ENCODE measurements at places on chromosomes 2 and 18.

DNA sequence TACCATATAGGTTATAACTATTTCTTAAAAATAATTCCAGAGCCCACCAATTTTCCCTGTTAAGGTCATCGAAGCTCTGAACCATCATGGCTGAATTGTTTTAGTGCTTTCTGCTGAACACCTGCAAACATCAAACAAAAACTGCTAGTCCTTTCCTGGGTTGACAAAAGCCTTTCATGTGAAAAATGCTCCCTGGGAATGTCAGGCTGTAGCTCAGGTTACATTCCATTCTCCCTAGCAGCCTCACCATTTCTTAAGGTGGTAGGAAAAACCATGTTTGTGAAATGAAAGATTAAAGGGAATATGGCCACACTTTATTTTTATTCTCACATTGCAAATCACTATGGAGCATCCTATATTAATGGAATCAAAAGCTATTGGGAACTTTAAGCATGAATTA is 5.7 kb downstream of the TCF4 start:
- no peak for DNase-seq

DNA sequence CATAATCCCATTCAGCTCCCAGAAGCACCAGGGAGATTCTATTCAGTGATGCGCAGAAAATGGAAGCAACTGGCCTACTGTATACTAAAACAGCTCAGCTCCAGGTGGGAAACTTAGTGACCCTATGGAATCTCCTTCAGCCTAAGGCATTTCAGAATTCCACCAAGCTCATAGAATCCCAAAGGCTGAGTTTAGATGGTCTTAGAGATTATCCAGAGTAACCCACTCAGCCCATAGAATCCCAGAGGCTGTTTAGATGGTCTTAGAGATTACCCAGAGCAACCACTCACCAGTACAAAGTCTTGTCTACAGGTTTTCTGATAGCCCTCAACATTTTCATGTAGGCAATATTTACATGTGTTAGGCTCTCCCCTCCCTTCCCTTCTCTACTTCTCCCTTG is 232.0 kb upstream of the SLC14A2 start:
- no peak for DNase-seq

- no peak for DNase-seq
These were observed 126.0 kb downstream of the MBP start for GRCh38 chr18:77006305-77007175.

- DNase-seq, result no peak
These were observed 2.2 kb upstream of the MAPRE2 start for GRCh38 chr18:35038881-35039491.

- no peak for DNase-seq
These were observed 4.8 kb upstream of the ZNF532 start for GRCh38 chr18:58859907-58860306.

DNA sequence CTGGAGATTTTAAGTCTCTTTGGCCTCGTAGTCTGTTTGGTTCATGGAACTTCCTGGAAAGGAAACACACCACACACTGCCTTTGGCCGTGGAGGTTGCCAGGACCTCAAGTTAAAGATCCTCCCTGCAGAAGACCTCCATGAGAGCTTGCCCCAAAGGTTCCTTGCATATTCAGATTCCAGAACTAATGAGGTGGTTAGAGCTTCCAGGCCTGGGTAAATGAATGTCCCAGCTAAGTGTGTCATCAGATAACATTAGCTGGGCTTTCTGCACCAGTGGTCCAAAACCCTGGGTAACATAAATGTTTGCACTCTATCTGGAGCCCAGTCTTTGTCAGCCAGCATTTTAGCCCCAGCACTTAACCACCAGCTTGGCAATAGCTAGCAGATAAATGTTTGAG is 122.1 kb upstream of the EML6 start:
- no peak for DNase-seq

- no peak for DNase-seq
These were observed 275.1 kb downstream of the AGPS start for GRCh38 chr2:177667626-177668025.

- no peak for DNase-seq
These were observed 8.7 kb upstream of the TXNDC2 start for GRCh38 chr18:9876867-9877654.

DNA sequence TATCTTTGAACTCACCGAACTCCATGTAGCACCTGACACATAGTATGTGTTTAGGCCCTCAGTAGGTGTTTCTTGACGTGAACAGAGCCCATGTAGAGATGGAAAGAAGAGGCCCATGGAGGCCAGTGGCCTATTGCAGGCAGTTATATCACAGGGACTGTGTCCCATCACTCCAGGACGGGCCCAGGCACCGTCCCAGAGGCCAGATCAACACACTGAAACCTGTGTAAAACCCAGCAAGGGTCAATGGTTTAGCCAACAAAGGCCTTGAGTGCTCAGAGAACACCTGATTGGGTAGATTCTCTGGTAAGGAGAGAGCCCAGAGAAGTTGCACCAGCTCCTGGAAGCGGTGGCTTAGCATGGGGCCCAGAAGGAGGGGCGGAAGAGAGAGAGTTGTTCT is 82.8 kb downstream of the INHBB start:
- no peak for DNase-seq

- DNase-seq, result no peak
These were observed 72.1 kb downstream of the CAMKMT start for GRCh38 chr2:44433895-44434294.

GRCh38 chr2:175880-176820 is 87.7 kb downstream of the SH3YL1 start:
- no peak for DNase-seq

DNA sequence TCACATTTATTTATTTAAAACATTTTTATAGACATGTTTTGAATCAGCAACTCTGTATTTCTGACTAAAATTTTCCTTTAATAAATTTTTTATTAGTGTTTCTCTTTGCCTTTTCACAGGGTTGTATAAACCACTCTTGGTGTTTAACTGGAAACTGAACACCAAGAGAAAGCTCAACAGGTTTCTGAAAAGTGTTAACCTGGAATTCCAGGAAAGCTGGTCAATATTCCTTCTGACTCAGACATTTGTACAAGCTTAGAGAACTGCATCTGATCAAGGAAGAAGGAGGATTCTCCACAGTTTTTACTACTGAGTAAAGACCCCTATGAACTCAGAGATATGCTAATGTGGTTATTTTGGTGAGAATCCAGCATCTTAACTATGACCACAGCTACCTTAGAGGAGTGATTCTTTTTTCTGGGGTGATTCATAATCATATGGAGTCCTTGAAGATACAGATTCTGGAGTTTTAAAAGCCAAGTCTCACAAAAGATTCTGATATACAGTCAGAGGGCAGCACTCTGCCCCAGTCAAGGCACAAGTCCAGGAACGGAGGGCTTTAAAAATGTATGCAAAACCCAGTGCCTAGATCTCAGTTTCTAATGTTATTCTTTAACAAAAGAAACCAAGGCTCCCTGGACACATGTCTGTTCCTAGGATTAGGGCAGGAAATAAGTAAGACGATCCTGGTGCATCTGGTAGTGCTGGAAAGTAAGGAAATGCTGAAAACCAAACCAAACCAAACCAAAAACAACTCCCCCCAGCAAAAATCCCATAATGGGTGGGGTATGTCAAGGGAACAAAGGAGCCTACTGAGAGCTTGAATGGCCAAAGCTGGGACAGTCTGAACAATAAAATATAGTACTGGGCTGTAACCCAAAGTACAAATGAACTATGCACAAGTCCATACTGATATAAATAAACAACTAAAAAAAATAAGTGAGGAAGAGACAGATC is 85.1 kb upstream of the FZD5 start:
- DNase-seq, result no peak

DNA sequence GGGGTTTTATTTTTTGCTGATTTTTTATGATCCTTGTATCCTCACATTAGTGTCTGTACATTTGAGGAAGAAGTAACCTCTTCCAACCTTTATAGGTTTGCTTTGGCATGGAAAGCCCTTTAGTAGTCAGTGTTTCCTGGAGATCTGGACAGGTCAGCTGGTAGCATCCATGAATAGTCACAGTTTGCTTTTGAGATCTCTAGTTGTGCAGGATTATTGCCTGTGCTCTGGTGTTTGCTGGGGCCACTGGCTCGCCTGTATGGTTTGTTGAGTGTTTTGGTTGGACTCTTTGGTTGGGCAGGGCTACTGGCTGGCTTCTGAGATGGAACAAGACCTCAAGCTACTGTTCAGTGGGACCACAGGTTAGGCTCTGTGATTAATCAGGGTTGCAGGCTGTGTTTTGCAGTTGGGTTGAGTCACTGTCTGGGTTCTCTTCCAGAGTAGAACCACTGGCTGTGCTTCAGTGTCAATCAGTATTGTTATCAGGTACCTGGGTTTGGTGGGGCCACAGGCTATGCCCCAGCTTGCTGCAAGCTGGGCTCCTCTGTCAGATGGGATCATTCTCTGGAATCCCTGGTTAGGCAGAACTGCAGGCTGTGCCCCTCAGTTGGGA is 20.0 kb downstream of the SP140L start:
- no peak for DNase-seq

DNA sequence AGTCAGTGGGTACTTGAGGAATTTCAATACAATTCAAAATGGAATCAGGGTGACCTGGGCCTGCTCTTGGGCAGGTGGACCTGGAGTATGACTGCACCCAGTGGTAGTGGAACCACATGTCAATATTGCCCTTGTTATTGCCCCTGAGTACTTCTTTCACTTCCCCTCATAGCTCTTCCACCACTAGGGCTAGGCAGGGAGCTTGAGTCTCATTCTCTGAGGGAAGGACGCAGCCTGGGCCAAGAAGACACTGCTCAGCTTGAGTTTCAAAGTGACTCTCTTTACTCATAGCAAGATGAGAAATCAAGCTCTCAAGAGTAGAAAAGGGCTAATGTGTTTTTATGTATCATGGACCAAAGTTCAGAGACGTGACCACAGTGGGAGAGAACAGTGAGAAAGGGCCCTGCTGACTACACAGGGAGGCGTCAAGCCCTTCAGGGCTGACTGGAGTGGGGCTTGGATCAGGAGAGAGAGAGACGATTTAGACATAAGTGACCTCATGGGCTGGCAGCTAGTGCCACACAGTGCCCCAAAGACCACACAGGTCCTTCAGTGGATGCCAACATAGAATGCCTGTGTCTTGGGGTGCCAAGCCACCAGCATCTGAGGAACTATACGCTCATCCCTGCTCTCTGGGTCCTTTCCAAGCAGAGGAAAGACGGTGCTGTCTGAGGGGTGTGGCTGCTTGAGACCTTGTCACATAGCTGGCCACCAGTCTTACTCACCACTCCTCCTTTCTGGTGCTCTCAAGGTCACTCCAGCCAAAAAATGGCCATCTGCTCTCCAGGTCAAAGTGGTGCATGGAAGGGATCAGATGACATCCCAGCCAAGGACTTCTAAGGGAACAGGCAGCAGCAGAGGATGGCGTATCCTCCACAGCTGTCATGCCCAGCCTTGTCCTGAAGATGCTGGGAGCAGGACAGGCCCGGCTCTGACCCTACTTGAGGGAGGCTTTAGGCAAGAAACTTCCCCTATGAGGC is 13.0 kb downstream of the PTMA start:
- no peak for DNase-seq

GRCh38 chr18:24928301-24928878 is 423.6 kb downstream of the ZNF521 start:
- no peak for DNase-seq

DNA sequence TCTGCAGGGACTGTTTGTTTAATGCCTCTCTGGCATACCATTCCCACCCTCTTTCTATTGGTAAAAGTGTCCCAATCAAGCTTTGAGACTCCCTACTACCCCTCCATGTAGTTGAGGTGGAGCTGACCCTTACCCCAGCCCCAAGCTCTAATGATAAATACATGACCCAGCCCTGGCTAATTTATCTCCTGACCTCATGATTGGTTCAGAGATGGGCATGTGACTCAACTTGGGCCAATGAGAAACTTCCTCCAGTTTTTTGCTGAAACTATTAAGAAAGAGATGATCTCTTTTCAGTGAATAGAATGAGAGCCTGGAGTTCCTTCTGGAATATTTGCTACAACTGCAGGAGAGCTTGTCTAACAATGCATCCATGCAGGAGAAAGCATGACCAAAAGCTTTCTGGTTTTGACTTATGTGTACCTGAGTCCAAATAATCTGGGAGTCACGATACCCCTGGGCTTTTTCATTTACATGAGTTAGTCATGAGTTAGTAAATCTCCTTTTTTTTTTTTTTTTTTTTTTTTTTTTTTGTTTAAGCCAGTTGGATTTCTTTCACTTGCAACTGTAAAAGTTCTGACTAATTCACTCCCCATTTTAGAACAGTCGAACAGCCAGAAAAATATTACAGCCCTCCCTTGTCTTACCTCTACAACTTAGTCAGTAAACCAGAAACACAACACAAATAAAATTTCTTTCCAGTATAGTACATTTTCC is 66.5 kb upstream of the TLK1 start:
- no peak for DNase-seq

GRCh38 chr2:150471813-150472510 is 15.5 kb downstream of the RND3 start:
- no peak for DNase-seq

GRCh38 chr18:61606759-61607158 is 273.5 kb downstream of the CDH20 start:
- peak; percentile 7 for DNase-seq

- no peak for DNase-seq
These were observed 222.4 kb upstream of the NCKAP5 start for GRCh38 chr2:133790711-133791110.

- DNase-seq, result no peak
These were observed 610.4 kb downstream of the ERBB4 start for GRCh38 chr2:211928201-211928600.

- no peak for DNase-seq
These were observed 91.0 kb upstream of the LYPD1 start for GRCh38 chr2:132760971-132761370.

GRCh38 chr2:29278966-29279365 is 163.8 kb downstream of the CLIP4 start:
- DNase-seq, result no peak

All from thoracic aorta (tissue), 2 donors.